ENCODE measurements at places on chromosomes 2 and 18. TPM values are rescaled to one million over a fixed set of nuclear protein-coding genes. Genes with fewer than 3 reads are reported as not detected.

DNA sequence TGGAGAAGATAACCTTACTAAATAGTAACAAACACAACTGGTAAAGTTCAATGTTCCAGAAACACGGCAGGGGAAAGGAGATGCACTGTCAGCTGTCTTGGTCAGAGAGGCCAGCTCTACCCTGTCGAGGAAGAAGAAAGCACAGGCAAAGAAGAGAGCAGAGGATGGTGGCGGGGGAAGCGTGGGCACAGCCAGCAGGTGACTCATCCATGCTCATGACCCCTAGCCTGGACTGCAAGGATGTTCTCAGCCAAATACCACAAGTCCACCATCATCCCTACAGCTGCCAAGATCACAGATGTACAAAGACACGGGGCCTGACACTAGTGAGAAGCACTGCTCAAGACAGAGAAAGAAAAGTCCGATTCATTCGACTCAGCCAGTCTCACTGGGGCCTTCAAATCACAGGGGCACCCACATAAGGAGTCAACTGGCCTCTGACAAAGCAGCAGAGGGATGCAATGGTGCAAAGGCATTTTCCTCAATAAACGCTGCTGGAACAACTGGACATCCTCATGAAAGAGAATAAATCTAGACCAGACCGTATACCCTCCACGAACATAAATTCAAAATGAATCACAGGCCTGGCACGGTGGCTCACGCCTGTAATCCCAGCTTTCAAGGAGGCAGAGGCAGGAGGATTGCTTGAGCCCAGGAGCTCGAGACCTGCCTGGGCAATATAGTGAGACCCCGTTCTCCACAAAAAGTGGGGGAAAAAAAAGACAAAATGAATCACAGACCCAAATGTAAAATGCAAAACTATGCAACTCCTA lies 5.6 kb downstream of the DTYMK start:
- DNase-seq, result peak; percentile 61

DNA sequence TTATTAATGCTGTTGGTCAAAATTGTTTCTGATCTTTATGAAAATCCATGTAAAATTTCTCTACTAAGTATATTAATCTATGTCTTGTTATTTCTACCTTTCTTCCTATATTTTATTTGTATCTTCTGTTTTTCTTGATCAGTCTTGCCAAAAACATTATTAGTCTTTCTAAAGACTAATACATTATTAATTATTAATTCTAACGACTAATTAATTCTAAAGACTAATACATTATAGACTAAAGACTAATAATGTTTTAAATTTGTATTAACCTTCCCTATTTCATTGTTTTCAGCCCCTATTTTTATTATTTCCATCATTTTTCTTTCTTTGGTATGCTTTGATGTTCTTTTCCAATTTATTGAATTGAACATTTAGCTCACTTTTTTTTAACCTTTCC lies 27.7 kb downstream of the NEURL3 start:
- DNase-seq, result no peak

DNA sequence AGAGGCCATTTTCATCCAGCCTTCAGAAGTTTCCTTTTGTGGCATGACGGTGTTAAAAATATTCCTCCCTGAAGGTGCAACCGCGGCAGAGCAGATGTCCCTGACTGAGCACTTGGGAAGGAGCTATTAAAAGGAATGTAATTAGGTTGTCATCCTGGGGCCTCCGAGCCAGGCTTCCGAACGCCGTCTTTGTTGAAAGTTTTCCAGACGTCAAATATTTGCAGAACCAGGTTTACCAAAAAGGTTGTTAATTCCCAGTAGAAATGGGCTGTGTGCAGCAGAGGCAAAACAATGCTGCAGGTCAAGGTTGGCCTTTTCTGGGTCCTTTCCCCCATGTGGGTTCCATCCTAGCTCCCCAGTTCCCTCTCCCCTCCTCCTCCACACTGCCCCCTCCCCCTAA lies 110.0 kb upstream of the STPG4 start:
- no peak for DNase-seq

ASPRV1 gene
- polyA plus RNA-seq, result 0.66 TPM

GRCh38 chr2:36355890-36356297 lies 316 bp downstream of the CRIM1 start:
- no peak for DNase-seq

SPDYA gene
- 2.1 TPM for polyA plus RNA-seq

- no peak for DNase-seq
Observed at GRCh38 chr2:9686061-9686460, 55.3 kb upstream of the YWHAQ start.

DNA sequence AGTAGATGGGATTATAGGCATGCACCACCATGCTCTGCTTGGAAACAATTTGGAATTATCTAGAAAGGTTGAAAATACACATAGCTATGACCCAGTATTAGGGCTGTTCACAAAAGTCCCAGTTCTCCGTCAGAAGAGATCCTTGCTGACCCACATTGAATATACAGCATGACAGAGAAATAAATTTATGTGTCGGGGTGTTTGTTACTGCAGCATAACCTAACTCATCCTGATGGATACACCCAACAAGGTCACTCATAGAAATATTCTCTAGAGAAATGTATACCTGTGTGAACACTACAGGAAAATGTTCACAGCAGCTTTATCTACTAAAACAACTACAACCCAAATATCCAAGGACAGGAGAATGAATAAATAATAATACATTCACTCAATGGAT lies 9.0 kb downstream of the TBC1D8 start:
- no peak for DNase-seq

GGCX gene
- polyA plus RNA-seq, result 66.1 TPM

NAT8 gene
- polyA plus RNA-seq, result 3.3 TPM

CCL20 gene
- 112 TPM for polyA plus RNA-seq

- no peak for DNase-seq
Observed at GRCh38 chr2:112722816-112723546, 2.2 kb downstream of the NT5DC4 start.

UGT1A1 gene
- 0.51 TPM for polyA plus RNA-seq

IL1B gene
- polyA plus RNA-seq, result 1.2 TPM

PLEK gene
- polyA plus RNA-seq, result 0.72 TPM

GRCh38 chr2:17057109-17058017 lies 391.7 kb upstream of the CYRIA start:
- DNase-seq, result no peak

DNA sequence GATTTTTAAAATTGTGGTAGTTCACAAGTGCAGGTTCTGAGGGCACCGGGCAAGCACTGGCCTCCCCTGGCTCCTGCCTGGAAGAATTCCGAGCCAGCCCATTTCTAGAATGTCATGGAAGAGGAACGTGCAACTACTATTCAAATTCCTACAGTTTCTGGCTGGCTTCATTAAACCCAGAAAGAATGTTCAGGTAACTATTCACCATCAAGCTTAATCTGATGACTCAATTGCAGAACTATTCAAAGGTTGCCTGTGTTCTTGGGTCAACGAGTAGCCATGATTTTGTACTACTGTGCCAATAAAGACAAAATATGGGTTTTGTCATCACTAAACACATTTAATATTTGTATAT lies 14.3 kb upstream of the MFF start:
- DNase-seq, result no peak

GRCh38 chr18:32776561-32776960 lies 3.7 kb upstream of the KLHL14 start:
- no peak for DNase-seq

PAX8 gene
- 0.16 TPM for polyA plus RNA-seq

GRCh38 chr2:235921508-235922191 lies 246.5 kb downstream of the GBX2 start:
- DNase-seq, result peak; percentile 36

IL1RN gene
- polyA plus RNA-seq, result 4.5 TPM

Data from hepatocyte (in vitro differentiated cells).